Amniotic stem cell (primary cell): ENCODE measurements at places on chromosomes 3 and 15.

GRCh38 chr3:143150071-143150470 is 30.5 kb downstream of the CHST2 start:
- DNase-seq: no peak

GRCh38 chr15:64478863-64479262 is 18.5 kb downstream of the ZNF609 start:
- DNase-seq: no peak

- DNase-seq: no peak
These were observed 448 bp downstream of the PLXNB1 start for GRCh38 chr3:48429317-48429959.

DNA sequence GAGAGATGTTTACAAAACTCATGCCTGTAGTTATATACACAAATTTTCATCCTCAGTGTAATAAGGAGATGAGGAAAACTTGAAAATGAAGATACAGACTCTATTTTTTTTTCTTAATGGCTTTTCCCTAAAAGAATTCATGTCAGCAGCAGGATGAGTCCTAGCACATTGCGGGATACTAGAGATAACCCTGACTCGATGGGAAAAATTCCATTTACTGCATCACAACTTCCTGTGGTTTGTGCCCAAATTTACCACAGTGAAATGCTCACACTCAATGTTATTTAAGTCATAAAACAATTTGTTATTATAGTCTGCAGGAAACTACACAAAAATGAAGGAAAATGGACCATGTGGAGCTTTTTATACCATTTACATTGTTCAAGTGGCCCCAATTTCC is 581.9 kb upstream of the ZNF717 start:
- peak; percentile 42 for DNase-seq
